ENCODE measurements at places on chromosomes 11 and 22. TPM values are rescaled to one million over a fixed set of nuclear protein-coding genes. Genes with fewer than 3 reads are reported as not detected.

SGSM1 gene
- 0.47 TPM for polyA plus RNA-seq

- DNase-seq: peak; percentile 39
Measured at GRCh38 chr11:27388869-27389268, 25.9 kb upstream of the CCDC34 start.

- DNase-seq: no peak
Measured at GRCh38 chr11:567011-567628, 6.3 kb downstream of the RASSF7 start.

PNPLA5 gene
- polyA plus RNA-seq: not detected

DNA sequence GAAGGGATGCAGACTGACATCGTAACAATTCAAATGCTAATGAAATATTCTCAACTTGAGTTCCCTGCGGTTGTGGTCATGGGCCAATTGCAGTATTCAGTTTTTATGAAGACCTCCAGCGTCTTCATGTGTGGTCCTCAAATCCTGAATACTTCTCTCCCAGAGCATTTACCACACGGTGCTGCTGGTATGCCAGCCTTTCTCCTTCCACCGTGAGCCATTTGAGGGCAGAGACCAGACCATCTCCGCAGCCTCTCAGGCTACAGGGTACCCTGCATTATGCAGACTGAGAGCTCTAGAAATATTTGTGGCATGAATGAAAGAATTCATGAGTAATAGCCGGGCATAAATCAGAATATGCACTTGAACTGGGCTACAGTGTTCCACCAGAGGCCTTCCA is 289.7 kb downstream of the ST3GAL4 start:
- DNase-seq: no peak

GRCh38 chr22:28942801-28943500 is 59.6 kb downstream of the ZNRF3 start:
- DNase-seq: no peak

GRCh38 chr22:31295831-31296657 is 3.8 kb upstream of the PIK3IP1 start:
- DNase-seq: no peak

- no peak for DNase-seq
Measured at GRCh38 chr11:77580712-77581337, 8.9 kb upstream of the AQP11 start.

FDXACB1 gene
- polyA plus RNA-seq: 8.3 TPM

RNF141 gene
- polyA plus RNA-seq: 22.5 TPM

- DNase-seq: no peak
Measured at GRCh38 chr11:131074573-131074972, 158.3 kb upstream of the SNX19 start.

RTN4RL2 gene
- polyA plus RNA-seq: not detected

NPAS4 gene
- polyA plus RNA-seq: not detected

OR4D5 gene
- not detected for polyA plus RNA-seq

- peak; percentile 66 for DNase-seq
Measured at GRCh38 chr11:31995525-31996094, 95.3 kb upstream of the RCN1 start.

- no peak for DNase-seq
Measured at GRCh38 chr22:50253941-50254340, 2.9 kb upstream of the HDAC10 start.

SYVN1 gene
- 7.5 TPM for polyA plus RNA-seq

- no peak for DNase-seq
Measured at GRCh38 chr11:94895451-94895850, 77.9 kb downstream of the CWC15 start.

DNA sequence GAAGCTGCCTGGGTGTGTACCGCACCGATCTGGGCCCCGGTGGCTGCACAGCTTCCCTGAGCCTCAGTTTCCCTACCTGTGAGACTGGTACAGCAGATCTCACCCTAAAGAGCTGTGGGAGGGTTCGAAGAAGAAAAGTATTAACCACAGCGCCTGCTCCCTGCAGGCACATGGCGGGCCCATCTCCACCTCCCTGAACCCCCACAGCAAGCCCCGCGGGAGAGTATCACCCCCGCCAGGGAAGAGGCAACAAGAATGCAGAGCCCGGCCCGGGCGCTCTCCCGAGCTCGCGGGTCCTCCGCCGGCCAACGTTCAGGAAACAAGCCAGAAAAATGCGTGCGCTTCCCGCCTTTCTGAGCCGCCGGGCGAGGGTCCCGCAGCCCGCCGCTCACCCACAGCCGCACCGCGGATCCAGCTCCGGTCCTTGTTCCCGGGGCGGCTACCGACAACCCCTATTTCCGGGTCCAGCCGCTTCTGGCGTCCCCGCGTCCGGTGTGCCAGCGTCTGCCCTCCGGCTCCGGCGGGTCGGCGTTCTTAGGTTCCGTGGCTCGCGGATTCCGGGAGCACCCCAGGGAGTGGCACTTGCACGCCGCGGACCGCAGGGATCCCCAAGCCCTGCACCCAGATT is at the start of gene TOP3B:
TOP3B (minus strand) TSS at position 450 of the 628 bp plus-strand sequence. CDS start 7,078 bp downstream, outside the sequence.
- DNase-seq: peak; percentile 76

TENM4 gene
- not detected for polyA plus RNA-seq

DNA sequence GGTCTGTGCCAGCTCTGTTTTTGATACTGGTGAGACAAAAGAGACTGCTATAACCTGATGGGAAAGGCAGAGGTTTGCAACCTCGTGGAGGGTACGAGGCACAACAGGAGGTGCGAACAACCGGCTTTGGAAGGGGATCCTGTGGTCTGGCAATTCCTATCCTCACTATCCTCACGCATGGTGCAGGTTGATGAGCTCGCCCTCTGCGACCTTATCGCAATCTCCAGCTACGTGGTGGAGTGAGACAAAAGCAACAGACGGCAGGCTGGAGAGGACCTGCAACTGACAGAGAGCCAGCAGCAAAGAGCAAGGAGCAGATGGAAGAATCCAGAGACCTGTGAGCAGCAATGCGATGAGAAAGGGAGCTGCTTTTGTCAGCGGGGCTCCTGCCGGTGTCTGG is 47.3 kb upstream of the TSKU start:
- DNase-seq: no peak

DNA sequence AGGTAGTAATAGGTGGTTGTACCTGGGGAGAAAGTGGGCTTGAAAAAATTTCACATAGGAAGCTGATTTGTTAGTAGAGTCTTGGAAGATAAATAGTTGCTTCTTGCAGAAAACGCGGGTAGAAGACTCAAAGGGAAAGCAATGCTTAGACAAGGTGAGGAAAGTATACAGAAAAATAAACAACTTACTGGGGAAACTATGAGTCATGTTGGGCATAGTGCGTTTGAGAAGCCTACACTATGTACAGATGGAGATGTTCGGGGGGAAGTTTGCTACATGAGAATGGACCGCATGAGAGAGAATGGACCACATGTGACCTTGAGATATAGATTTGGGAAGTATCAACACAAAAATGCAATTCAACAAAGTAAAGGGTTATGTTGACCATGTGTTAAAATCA is 86.7 kb upstream of the DDI1 start:
- DNase-seq: no peak

GRCh38 chr11:78231962-78232501 is 43.3 kb downstream of the USP35 start:
- no peak for DNase-seq

GRCh38 chr22:21032037-21032867 is at the start of gene SLC7A4:
TSS of gene SLC7A4 (minus strand) at chr22:21032561. CDS start at chr22:21031812, 749 bp downstream.
- no peak for DNase-seq

TBX1 gene
- not detected for polyA plus RNA-seq

DNA sequence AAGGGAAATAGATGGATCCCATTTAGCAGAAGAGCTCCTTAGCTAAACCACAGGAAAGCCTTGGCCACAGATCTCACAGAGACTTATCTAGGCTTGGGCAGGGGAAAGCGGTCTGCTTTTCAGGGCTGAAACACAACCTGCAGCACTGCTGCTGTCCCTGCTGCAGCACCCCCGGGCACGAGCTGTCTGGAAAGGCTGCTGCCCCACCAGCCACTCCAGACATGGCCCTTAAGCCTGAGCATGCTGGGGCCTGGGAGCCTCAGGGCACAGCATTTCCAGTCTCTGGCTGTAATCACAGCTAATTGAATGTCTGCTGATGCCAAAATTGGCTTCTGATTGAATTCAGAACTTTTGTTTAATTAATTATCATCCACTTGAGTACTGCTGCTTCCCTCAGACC is 115.0 kb downstream of the TMPRSS5 start:
- DNase-seq: no peak

- no peak for DNase-seq
Measured at GRCh38 chr11:46414879-46415278, 23.3 kb upstream of the CHRM4 start.

GRCh38 chr11:97738751-97739150 is 1282.0 kb upstream of the CNTN5 start:
- no peak for DNase-seq

- no peak for DNase-seq
Measured at GRCh38 chr11:120273432-120273831, 33.5 kb downstream of the POU2F3 start.

GRCh38 chr22:36493690-36494110 is 12.3 kb upstream of the TXN2 start:
- no peak for DNase-seq

GRCh38 chr11:61701242-61701886 is 21.2 kb downstream of the DAGLA start:
- no peak for DNase-seq

SH3BP1 gene
- polyA plus RNA-seq: 17.8 TPM

GRCh38 chr11:20003351-20003750 is 156.9 kb downstream of the DBX1 start:
- no peak for DNase-seq

All from CD4-positive, CD25-positive, alpha-beta regulatory T cell (primary cell).